8988T (cell line): ENCODE measurements at places on chromosomes 4 and X.

- no peak for DNase-seq
Observed at GRCh38 chr4:6262847-6263487, 6.7 kb upstream of the WFS1 start.

DNA sequence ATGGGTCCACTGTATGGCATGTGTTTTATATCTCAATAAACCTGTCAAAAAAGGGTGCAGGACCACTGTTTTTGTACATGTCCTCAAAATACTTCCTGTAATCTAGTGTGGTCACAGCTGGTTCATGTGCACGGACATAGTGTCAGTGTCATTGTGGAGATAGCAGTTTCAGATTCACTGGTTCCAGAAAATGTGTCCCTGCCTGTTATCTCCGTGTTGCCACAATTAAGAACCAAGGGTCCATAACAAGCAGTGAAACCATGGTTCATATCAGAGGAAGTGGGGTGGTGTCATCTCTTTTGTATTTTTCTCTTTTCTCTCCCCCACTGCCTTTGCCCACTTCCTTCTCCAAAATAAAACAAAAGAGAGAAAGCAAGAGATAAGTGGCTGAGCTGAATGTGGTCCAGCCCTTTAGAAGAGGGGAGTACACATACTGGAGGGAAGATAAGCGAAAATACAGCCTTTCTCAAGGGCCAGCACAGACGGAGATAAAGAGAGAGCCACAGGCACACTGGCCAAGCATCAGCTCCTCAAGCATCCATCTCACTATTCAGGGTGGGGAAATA lies 51.2 kb downstream of the TBL1X start:
- DNase-seq: no peak

- no peak for DNase-seq
Observed at GRCh38 chr4:124266721-124267120, 445.8 kb downstream of the ANKRD50 start.

DNA sequence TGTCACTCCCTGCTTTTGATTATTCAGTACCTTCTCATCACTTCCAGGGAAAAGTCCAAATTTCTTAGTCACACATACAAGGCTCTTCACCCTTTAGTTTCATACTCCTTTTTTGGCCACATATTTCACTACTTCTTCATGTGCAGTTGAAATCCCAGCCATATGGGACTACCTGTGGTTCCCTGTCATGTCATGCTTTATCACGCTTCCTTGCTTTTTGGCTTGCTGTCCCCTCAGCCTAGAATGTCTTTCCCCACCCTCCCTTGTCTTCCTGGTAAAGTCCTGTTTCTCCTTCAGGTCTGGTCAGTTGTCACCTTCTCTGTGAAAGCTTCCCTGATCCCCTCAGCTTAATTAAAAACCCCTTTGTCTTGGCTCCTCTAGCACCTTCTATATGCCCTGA lies 163.8 kb downstream of the AFF2 start:
- DNase-seq: no peak

GRCh38 chr4:71541541-71541940 lies 202.7 kb downstream of the SLC4A4 start:
- DNase-seq: no peak

GRCh38 chrX:111168314-111168713 lies 72.3 kb downstream of the PAK3 start:
- DNase-seq: no peak

DNA sequence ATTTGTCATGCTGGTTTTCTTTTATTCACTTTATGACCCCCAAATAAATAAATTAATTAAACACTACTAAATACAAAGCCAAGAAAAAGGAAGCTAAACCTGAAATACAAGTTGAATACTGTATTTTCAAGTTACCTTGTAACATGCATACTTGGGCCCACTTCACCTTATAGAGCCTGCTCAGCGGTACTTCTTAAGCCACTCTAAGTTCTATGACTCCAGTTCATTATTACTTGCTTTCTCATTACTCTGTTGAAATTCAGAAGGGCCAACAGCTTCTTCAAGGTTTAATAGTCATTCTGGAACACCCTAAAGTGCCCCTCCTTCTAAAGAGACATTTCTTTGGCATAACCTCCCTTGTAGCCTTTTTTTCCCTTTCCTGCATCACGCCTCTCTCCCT lies 844.5 kb downstream of the RPA4 start:
- no peak for DNase-seq
